ENCODE measurements at places on chromosomes 16 and 17.

DNA sequence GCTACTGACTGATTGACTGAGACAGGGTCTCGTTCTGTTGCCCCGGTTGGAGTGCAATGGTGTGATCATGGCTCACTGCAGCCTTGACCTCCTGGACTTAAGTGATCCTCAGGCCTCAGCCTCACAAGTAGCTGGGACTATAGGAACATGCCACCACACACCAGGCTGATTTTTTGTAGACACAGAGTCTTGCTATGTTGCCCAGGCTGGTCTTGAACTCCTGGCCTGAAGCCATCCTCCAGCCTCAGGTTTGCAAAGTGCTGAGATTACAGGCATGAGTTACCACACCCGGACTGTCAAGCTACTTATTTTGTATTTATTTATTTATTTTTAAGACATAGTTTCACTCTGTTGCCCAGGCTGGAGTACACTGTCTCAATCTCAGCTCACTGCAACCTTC is 55.2 kb downstream of the METTL16 start:
- DNase-seq, result no peak

DNA sequence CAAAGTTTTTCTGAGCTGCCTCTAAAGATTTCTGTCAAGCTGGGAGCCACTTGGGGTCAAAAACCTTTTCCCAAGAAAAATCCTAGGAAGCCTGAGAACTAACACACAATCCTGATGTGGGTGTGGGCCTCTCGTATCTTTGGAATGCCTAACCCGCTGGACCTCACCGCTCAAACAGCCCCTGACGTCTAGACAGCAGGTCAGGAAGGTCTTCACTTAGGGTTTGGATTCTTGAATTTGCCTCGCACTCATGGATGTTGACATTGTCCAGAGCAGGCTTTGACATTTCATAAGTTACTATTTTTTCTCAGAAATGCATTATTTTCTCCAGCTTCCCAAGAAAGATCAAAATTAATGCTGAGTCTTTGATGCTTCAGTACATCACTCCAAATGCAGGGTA is 18.9 kb downstream of the TEX2 start:
- DNase-seq, result no peak

DNA sequence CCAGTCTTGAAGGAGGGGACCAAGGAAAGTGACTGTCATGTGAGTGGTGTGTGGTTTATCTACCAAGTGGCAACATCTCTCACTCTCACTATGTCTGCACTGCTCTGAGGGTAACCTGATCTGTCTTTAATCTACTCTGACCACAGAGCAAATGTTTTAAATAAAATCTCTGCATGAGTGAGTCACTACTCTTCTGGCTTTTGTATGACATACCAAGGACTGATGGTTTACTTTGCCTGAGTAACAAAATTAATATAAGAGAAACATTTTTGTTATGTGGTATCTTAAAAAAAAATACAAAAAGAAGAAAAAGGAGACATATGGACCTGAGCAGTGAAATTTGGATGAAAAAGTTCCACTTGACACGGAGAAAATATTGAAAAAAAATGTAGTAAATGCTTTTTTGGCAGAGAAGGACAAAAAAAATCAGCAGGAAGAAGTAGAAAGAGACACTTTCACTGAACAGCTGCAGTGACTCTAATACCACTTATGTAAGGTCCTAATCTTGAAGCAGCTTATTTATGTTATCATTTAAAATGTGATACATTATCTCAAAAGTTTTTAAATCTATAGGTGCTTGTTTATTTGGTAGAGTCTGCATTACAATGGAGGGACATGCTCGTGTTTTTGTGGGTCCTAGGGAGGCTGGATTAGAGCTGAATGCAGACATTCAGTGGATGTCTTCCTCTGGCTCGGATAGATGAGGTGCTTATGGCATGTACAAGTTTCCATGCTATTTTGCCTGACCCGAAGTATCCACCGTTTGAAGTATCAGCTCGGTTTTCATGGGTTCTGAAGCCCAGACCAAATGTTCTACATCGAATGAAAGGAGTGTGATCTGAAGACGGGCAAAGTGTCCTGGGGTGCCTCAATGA is 240.7 kb downstream of the MAP2K6 start:
- DNase-seq, result no peak

DNA sequence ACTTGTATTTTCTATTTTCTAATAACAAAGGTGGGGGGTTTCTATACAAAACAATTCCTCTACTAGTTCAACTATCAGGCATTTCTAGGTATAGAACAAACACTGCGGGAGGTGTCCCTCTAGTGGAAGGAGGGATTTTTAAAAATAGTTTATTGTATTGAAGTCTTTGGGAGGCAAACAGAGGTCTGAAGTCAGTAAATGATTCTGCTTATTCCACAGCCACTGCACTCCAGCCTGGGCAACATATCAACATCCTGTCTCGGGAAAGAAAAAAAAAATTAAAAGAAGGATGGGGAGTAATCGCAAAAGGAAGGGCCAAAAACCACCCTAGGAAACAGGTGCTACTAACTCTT is 648 bp upstream of the ERCC4 start:
- no peak for DNase-seq

GRCh38 chr16:12951392-12951791 is 50.0 kb downstream of the SHISA9 start:
- no peak for DNase-seq

- DNase-seq, result no peak
Measured at GRCh38 chr16:72961863-72962262, 86.1 kb downstream of the ZFHX3 start.

DNA sequence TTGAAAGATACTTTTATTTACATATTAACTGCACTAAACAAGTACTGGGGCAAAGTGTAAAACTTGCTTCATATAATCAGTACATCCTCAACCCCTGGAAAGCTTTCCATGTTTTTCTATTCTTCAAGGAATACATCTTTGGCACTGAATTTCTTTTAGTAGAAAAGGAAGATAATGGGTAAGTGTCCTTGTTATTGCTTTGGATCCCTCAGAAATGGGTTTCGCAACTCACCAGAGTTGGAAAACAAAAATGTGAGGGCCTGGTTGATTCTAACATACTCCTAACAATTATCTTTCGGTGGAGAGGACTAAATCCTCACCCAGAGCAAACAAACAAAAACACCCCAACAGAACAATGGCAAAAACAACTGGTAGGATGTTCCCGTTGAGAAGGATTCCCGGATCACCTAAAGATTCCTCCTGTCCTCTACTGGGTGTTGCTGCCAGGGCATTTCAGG is 120.4 kb downstream of the PARN start:
- no peak for DNase-seq

DNA sequence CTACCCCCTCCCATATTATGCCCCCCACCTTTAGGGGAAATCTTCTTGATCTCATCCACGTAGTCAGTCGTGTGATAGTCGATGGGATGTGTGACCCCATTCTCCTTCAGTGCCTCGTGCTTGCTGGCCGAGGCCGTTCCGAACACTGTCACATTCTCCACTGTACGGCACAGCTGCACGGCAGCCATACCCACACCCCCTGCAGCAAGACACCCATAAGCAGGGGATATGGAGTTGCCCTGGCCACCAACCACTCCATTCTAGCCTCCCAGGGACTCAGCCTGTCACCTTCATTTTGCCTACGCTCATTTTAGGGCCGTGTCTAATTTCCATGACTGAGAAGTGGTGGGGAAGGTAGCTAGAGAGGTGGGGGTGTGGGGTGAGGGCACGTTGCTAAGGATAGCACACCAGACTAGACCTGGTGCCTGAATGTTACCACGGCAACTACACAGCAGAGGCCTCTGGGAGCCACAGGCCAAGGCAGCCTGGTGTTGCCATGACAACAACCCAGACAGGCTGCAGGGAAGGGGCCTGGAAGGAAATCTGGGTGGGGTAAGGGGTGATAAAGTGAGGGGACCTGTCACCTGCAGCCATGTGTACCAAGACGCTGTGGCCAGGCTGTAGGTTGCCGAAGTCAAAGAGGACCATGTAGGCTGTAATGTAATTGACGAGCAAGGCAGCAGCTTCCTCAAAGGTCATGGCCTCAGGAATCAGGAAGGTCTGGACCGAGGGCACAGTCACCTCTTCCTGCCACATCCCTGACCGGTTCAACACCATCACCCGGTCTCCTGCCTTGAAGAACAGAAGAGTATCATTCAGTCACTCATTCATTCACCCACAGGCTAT is 4.0 kb downstream of the VAT1 start:
- no peak for DNase-seq

GRCh38 chr16:22232277-22233036 is 26.4 kb downstream of the EEF2K start:
- no peak for DNase-seq

DNA sequence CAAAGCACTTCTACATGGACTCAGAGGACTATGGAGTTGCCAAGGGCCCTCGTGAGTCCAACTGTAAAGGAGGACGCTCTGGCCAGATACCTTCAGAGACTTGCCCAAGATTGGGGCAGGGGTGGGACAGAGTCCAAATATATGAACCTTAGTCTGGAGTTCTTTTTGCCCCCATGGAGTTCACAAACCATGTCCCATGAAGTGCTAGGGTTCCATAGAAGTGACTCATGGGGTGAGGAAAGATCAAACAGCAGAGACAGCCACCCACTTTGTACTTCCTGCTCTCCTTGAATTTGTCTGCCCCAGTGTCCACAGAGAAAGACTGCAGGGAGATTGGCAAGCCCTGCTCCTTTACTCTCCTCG is 29.0 kb downstream of the SRL start:
- no peak for DNase-seq

GRCh38 chr17:69820876-69821473 is 254.1 kb upstream of the KCNJ16 start:
- no peak for DNase-seq

DNA sequence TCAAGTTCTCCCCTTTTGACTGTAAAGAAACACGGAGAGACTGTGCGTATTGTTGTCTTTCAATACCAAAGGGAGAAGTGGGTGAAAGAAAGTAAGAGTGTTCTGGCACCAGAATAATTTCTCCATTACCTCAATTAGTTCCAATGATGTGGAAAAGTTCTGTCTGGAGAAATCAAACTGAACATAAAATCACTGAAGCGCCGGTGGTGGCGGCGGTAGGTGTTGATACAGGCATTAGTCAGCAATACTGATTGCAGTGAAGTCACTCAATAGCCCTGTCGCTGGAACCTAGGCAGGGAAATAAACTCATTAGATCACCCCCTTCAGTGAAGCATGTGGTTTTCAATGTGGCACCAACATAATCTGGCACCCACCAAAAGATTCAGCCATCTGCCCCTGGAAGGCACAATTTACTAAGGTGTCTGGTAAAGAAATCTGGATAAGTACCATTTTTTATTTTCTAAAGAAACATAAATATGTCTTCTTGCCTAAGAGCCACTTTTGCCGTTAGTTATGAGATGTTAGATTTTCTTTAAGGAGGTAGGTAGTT is 274.2 kb upstream of the SOX9 start:
- no peak for DNase-seq

DNA sequence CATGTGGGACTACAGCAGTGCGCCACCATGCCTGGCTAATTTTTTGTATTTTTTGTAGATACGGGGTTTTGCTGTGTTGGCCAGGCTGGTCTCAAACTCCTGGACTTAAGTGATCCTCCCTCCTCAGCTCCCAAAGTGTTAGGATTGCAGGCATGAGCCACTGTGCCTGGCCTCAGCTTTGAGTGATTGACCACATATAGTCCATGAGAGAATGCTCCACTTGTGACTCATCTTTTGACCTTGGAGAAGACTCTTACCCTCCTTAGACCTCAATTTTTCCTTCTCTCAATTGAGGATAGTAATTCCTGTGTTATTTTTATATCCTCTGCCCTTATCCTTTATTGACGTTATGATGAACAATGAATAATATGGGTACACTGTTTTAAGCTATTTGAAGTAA is 30.9 kb upstream of the DUSP14 start:
- DNase-seq, result no peak

GRCh38 chr17:81961087-81961511 is at the start of gene NOTUM:
NOTUM (minus strand) TSS chr17:81961187; CDS start chr17:81960909, 278 bp downstream.
- no peak for DNase-seq

DNA sequence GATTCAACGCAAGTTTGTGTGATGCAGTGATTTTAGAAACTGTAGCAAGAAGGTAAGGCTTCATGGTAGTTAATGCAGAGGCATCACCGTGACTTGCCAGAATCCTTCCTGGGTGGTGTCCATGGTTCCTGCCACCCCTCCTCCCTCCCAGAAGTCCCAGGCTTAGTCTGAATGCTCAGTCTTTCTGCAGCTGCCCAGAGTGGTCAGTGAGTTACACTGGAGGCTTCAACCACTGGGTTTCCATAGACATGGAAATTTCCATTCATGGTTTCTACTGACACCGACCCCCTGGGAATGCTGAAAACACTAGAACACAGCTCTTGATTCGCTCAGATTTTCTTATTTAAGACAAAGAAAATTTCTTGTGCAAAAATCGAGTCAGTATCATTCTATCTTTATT is 159.4 kb upstream of the HSBP1 start:
- no peak for DNase-seq

DNA sequence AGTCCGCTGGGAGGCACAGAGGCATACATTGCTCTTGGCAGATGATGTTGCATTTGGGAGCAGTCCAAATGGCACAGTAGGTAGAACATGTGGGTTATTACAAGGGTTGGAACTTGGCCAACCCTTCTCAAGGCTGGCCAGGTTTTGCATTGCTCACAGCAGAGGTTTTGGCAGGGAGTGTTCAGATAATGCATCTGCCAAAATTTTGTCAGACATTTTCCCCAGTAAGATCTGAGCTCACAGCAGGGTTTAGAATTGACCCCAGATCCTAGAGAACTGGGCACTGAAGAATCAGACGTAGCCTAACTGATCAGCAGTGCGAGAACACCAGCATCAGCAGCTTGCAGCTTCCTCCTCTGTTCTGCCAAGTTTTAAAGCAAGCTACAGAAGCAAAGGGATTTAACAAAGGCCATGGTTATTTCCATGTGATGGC is 468.8 kb upstream of the KIF2B start:
- peak; percentile 34 for DNase-seq

DNA sequence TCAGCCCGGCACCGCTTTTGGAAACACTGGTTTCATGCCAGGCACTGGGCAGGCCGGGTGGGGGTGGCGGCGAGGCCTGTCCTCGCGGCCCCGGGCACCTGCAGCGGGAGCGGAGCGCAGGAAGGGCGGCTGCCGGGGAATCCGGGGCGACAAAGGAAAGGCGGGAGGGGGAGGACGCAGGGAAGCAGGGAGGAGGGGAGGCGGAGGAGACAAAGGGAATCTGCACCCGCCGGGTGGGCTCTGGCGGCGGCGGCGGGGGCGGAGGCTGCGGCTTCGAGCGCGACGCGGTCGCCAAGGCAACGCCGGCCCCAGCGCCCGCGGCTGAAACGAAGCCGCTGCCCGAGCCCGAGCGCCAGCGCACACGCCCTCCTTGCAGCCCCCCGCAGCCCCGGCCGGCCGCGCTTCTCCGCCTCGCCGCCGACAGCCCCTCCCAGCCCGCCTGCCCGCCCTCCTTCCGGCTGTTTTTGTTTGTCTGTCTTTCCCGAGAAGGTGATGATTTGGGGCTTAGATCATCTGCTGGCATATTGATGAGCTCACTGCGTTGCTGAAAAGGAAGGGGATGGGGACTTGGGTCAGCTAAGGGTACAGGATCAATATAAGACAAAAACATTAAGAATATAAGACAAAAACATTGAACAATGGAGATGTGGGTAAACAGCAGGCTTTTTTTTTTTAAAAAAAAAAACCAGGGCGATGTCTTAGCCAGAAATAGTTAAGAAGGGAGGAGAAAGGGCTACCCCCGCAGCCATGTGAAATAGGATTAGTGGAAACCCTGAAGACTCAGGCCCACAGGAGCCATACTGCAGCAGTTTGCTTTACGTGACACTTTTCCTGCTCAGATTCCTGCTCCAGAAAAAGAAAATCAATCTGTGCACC is 32.7 kb downstream of the CDK5R1 start:
- DNase-seq, result peak; percentile 39

GRCh38 chr16:25413975-25414374 is 156.3 kb upstream of the ZKSCAN2 start:
- DNase-seq, result no peak
